ENCODE measurements at places on chromosomes 3 and 15.

- no peaks in the 10 kb centered on the region for H3K27me3 ChIP-seq
- H3K4me3 ChIP-seq, result no peak overlapping the region
- H3K4me1 ChIP-seq, result no peaks in the 10 kb centered on the region
- DNase-seq, result no peak
- no peaks in the 10 kb centered on the region for H3K36me3 ChIP-seq
Measured at GRCh38 chr3:153319705-153320554, 157.9 kb downstream of the RAP2B start.

- H3K27me3 ChIP-seq, result no peaks in the 10 kb centered on the region
- DNase-seq, result peak; percentile 92
- no peak overlapping the region for H3K4me3 ChIP-seq
- no peak overlapping the region for H3K27ac ChIP-seq
- H3K4me1 ChIP-seq, result peaks cover 24% of the 10 kb centered on the region
Measured at GRCh38 chr3:177827511-177828207, 630.4 kb upstream of the TBL1XR1 start.

GRCh38 chr3:102394517-102394916 is 40.3 kb upstream of the ZPLD1 start:
- H3K36me3 ChIP-seq, result no peaks in the 10 kb centered on the region
- H3K27ac ChIP-seq, result no peak overlapping the region
- H3K4me3 ChIP-seq, result no peak overlapping the region
- no peaks in the 10 kb centered on the region for H3K4me1 ChIP-seq

DNA sequence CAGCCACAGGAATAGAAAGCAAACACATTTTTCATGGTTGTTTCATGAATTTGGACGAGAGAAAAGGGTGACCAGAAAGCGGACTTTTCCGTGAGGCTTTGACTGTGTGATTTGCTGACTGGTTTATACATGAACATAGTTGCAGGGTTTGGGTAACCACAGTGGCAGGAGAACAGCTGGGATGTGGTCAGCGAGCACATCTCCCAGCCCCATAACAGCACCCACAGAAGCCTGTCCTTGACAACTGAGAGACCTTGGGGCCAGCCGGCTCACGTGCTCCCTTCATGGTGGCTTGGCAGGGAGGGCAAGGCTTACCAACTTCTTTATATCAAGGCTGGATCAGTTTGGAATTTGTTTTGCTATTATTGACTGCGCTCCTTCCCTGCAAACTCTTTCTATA is 13.2 kb upstream of the RGMA start:
- no peak overlapping the region for H3K27ac ChIP-seq
- no peaks in the 10 kb centered on the region for H3K27me3 ChIP-seq
- H3K4me1 ChIP-seq, result no peaks in the 10 kb centered on the region

- peaks cover 15% of the 10 kb centered on the region for H3K27me3 ChIP-seq
- no peak overlapping the region for H3K4me3 ChIP-seq
- no peak overlapping the region for H3K27ac ChIP-seq
- H3K4me1 ChIP-seq, result no peaks in the 10 kb centered on the region
- DNase-seq, result no peak
Measured at GRCh38 chr3:194080436-194080835, 55.5 kb upstream of the HES1 start.

DNA sequence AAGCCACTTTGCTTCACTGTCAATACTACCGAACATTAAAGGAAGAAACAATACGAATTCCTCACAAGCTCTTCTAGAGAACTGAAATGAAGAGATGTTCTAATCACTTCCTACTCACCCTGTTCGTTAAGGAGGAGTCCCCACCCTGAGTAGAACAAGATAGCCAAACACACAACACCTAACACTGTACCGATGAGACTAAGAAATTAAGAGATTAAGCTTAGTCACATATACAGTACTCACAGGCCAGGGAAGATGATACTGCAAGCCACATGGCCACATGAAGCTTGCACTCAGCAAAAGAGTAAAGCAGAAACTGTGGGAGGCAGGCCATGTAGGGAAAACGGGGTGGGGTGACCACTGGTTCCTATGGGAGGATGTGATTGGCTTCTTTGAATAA is 48.0 kb downstream of the CGGBP1 start:
- H3K4me3 ChIP-seq, result no peak overlapping the region
- H3K4me1 ChIP-seq, result no peaks in the 10 kb centered on the region
- no peak overlapping the region for H3K27ac ChIP-seq
- no peaks in the 10 kb centered on the region for H3K27me3 ChIP-seq
- no peaks in the 10 kb centered on the region for H3K36me3 ChIP-seq

DNA sequence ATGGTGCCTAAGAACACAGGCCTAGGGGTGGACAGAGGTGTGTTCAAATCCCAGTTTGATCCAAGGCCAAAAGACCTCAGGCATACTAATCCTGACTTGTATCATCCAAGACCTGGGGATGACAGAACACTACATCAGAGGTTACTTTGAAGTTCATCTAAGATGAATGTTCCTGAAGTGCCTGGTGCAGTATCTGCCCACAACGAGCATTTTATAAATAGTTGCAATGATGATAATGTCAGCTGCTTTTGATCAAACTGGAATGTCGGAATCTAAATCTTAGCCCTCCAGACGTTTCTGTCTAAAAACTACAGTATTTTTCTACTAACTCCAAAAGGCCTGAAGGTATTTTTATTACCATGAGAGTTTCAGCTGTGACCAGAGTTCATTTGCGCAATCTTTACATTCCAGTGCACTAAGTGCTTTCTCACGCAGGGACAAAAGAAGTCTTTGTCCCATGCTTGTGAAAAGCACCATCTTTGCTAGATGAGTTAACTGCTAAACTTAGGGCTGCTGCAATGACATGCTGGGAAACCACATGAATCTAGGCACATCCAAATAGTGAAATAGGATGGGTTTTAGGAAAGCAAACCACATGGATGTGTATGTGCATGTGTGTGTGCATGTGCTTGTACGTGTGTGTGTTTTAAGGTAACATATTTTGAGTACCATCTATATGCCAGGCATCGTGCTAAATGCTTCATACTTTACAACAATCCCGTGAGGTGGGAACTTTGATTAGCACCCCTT is 18.1 kb downstream of the ANXA2 start:
- peak; percentile 98 for DNase-seq
- no peak overlapping the region for H3K4me3 ChIP-seq
- H3K27me3 ChIP-seq, result no peaks in the 10 kb centered on the region

GRCh38 chr3:107579371-107579770 is 56.6 kb downstream of the BBX start:
- no peak overlapping the region for H3K27ac ChIP-seq
- H3K4me3 ChIP-seq, result no peak overlapping the region
- H3K4me1 ChIP-seq, result no peaks in the 10 kb centered on the region
- no peak for DNase-seq
- H3K36me3 ChIP-seq, result no peaks in the 10 kb centered on the region

DNA sequence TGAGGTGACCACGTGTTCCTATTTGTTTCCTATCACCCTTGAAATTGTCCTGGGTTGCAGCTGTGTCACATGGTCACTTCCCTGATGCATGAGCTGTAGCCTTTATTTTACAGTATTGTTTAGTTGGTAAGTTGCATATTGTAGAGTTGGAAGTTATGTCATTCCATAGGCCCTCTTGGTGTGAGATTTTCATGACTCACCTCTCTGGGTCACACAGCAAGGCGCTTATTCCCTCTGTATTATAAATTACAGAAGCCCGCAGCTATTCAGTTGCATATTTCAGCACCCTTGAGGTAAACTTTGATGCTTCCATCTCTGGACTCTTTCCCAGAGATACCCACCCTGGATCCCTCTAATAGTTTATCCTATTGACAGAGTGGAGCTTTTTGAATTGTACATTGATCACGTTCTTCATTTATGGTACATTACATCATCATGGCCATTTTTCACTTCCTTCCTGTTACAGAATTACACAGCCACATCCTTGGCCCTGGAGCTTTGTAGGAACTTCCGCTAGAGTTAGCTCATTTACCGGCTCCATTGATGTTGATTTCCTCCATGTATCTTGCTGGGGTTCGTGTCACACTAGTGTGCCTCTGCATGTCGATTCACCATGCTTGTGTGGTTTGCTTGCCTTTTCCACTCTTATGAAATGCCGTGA is 543.1 kb upstream of the RGMA start:
- no peak overlapping the region for H3K27ac ChIP-seq
- H3K27me3 ChIP-seq, result no peaks in the 10 kb centered on the region
- H3K36me3 ChIP-seq, result no peaks in the 10 kb centered on the region
- no peak overlapping the region for H3K4me3 ChIP-seq
- no peak for DNase-seq
- no peaks in the 10 kb centered on the region for H3K4me1 ChIP-seq

DNA sequence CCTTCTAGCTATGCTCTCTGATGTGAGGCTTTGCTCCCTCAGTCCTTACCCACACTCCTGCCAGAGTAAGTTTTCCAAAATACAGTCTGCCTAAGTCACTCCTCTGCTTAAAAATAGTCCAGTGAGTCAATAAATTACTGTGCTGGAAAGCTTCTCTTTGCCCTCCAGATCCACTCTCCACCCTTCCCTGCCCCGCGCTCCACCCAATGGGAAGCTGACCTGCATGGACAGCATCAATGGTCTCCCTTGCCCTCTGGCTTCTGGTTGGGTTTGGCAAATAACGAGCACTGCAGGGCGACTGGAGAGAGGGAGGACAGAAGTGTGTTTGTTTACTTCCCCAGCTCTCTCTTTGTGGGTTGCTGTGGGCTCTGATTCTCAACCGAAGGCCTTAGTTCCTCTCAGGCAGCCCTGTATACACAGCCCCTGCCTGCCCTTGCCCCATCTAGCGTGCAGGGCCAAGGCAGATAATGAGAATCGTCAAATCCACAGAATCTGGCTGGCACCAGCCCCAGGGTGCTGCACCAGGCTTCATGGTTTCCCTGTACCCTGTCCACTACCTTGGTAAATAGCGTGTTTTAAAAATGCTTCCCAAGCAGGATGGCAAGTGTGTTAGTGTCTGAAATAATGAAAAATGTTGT is 110.4 kb downstream of the ADAMTSL3 start:
- H3K4me3 ChIP-seq, result no peak overlapping the region
- no peaks in the 10 kb centered on the region for H3K36me3 ChIP-seq
- no peaks in the 10 kb centered on the region for H3K27me3 ChIP-seq
- H3K4me1 ChIP-seq, result no peaks in the 10 kb centered on the region

- H3K27me3 ChIP-seq, result no peaks in the 10 kb centered on the region
- no peak for DNase-seq
- no peak overlapping the region for H3K27ac ChIP-seq
- H3K36me3 ChIP-seq, result no peaks in the 10 kb centered on the region
Measured at GRCh38 chr15:90090226-90090848, 11.9 kb downstream of the IDH2 start.

DNA sequence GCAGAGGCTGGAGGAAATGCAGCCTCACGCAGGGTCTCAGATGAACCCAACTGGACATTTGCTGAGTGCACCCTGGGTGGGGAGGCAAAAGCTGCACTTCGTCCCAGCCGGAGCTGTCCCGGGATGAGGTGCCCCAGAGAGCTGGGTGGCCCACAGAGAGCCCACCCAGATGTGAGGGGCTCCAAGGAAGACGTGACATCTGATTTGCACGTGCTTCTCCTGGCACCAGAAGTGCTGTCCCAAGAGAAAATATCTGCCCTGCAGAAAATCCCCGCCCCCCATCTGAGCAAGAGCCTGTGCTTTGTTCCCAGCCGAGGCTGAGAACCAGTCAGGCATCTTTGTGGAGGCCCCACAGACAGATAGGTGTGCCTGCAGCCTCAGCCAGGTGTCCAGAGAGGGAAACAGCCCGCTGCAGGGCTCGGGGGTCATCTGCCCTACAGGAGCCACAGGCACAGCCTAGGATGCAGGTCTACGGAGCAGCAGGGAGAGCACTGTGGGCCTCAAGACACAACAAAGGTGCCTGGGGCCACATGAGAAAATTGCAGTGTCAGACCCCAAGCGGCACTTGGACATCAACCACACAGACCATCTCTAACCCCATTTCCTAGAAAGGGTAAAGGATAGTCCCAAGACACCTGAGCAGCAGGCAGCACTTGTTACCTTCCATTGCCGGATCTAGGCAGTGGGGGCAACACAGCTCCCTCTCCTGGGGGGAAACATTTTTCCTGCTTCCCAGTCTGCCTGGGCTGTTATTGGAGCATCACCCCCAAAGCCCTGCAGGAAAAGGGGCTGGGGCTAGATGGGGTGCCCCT is 5.8 kb downstream of the TMIE start:
- H3K36me3 ChIP-seq, result no peaks in the 10 kb centered on the region
- no peak overlapping the region for H3K27ac ChIP-seq
- no peak overlapping the region for H3K4me3 ChIP-seq
- DNase-seq, result no peak
- no peaks in the 10 kb centered on the region for H3K4me1 ChIP-seq

DNA sequence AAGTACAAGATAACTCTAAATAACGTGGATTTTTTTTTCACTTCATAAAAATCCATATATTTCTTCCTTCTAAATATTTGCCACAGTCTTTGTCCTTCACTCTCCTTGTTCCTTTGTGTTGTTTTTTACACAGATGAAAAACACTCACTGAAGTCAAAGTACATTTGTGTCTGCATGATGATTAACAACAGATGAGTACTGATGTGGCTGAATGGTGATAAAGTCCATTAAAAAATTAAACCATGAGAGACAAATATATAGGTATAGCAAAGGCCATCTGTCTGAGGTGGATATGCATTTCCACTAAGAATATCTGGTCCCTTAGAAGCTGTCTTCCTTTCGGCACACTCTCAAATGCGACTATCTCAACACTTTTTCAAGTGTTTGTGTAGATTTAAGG is 317.5 kb upstream of the MCTP2 start:
- no peaks in the 10 kb centered on the region for H3K36me3 ChIP-seq
- no peak for DNase-seq
- H3K4me3 ChIP-seq, result no peak overlapping the region
- no peaks in the 10 kb centered on the region for H3K4me1 ChIP-seq
- no peak overlapping the region for H3K27ac ChIP-seq
- no peaks in the 10 kb centered on the region for H3K27me3 ChIP-seq

DNA sequence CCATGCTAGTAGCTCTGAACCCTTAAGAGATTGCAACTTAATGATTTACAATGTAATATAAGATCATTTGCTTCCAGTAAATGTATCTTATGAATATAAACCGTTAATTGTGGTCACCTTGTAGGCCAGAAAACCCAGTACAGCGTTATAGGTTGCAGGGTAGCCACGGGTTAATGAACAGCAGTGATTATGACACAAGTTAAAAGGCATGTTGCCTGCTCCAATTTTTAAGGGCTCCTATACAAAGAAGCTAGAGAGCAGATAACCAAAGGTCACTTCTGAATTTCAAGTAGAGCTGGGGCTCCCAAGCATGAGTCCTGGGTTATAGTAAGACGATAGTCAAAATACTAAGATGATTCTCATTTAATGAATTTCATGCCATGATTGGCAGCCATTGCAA is 13.5 kb downstream of the GUCA1C start:
- H3K4me3 ChIP-seq, result no peak overlapping the region
- peak; percentile 35 for DNase-seq
- H3K36me3 ChIP-seq, result no peaks in the 10 kb centered on the region

- H3K27me3 ChIP-seq, result no peaks in the 10 kb centered on the region
- no peak overlapping the region for H3K27ac ChIP-seq
- no peak overlapping the region for H3K4me3 ChIP-seq
- H3K4me1 ChIP-seq, result no peaks in the 10 kb centered on the region
- no peaks in the 10 kb centered on the region for H3K36me3 ChIP-seq
Measured at GRCh38 chr3:190912736-190913135, 50.2 kb upstream of the GMNC start.

- H3K4me1 ChIP-seq, result no peaks in the 10 kb centered on the region
- H3K36me3 ChIP-seq, result no peaks in the 10 kb centered on the region
- H3K4me3 ChIP-seq, result no peak overlapping the region
- peak; percentile 82 for DNase-seq
- H3K27me3 ChIP-seq, result no peaks in the 10 kb centered on the region
- no peak overlapping the region for H3K27ac ChIP-seq
Measured at GRCh38 chr3:18190646-18191045, 234.5 kb downstream of the SATB1 start.
